Stimulated activated CD8-positive, alpha-beta memory T cell treated with anti-CD3 and anti-CD28 coated beads, Interleukin-7, amount 100 ng/mL, for 1 hour (primary cell): ENCODE measurements at places on chromosomes 3 and 15.

DNA sequence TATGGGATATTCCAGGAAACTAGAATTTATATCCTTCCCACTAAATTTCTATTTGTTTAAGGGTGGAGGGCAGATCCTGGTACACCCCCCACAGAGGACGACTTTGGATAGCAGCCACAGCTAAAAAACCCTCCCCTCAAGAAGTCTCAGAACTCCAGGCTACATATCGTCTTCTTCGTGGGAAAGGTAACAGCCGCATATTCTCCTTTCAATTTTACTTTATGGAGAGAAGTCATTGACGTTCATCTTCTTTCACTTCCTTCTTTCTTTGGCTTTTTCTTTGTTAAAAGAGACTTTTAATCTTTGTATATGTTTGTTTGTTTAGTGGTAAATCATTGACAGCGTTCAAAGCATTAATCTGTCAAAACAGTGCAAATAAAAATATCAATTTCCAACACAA is 36.3 kb downstream of the TRIP4 start:
- DNase-seq = no peak

GRCh38 chr3:133910422-133910821 is 14.7 kb upstream of the RAB6B start:
- no peak for DNase-seq

DNA sequence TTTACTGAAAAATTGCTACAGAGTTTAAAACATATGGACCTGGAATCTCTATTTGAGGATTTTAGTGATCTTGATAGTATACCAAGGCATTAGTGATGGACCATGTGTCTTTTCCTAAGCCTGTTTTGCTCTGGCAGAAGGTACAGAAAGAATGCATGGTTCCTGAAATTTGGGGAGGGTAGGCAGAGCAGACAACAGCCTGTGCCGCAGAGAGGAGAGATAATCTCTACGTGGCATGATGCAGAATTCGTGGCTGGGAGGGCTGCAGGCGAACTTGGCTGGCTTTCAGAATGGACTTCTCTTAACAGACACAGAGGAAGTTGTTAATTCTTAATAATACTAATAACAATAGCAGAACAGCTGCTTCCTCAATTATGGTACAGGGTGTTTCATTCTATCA is 137.5 kb upstream of the FOXB1 start:
- no peak for DNase-seq

DNA sequence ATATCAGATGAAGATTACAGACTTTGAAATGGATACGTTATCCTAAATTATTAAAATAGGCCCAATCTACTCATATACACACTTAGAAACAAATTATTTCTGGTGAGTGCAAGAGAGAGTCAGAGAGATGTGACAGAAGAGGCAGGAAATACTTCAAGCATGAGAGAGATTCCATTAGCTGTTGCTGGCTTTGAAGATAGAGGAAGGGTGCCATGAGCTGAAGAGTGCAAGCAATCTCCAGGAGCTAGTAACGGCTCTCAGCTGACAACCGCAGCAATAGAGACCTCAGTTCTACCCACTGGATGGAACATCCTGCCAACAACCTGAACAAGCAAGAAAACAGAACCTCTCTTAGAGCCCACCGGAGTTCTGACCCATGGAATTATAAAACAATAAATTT is 270.7 kb upstream of the SLITRK3 start:
- DNase-seq = no peak

GRCh38 chr3:107690522-107691138 is 167.9 kb downstream of the BBX start:
- no peak for DNase-seq

- DNase-seq = no peak
Measured at GRCh38 chr15:57190208-57190607, 186.1 kb upstream of the CGNL1 start.

- DNase-seq = no peak
Measured at GRCh38 chr3:43180027-43180426, 74.1 kb upstream of the POMGNT2 start.

GRCh38 chr15:39361497-39361896 is 219.4 kb upstream of the THBS1 start:
- no peak for DNase-seq

DNA sequence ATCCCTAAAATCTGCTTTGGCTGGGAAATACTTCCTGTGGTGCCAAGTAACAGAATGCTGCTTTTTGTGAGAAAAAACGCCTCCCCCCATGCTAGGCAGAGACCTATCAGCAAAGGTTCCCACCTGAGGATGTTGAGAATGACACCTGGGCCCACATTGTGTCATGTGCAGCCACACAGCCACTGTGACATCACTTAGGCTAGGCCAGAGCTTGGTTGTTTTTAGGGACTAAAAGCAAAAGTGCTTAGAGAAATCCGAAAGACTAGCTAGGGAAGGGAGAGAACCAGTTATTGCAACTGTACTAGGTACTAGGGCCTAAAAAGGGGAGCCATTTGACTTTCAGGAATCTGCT is 6.2 kb downstream of the ZDHHC3 start:
- no peak for DNase-seq

DNA sequence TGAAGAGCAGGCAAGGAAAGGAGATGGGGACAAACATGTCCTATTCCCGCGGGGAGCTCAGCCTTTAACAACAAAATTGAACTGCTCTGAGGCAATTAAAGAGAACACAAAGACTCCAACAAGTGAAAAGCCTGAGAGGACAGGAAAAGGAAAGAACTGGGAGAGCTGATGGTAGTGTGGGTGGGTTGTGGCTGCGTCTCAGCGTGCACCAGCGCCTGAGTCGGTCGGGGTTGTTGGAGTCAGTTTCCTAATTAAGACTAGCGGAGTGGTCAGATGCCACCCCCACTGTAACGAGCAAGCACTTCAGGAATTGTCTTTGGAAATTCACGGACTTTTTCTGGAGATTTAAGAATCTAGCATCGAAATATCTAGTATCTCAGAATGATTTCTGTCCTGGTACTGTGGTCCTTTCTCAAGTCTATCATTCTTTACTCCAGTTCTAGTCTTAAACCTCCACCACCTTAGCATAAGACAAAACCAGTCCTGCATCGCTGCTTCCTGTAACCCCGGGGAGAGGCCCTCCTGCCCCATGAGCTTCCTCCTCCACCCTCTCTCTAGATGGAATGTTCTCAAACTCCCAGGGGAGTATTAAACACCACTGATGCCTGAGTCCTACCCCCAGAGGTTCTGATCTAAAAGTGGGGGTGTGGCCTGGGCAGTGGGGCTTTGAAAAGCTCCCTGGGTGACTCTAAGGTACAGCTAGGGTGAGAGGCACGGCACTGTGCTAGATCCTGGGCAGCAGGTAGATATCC is 104.0 kb downstream of the CYP19A1 start:
- no peak for DNase-seq

DNA sequence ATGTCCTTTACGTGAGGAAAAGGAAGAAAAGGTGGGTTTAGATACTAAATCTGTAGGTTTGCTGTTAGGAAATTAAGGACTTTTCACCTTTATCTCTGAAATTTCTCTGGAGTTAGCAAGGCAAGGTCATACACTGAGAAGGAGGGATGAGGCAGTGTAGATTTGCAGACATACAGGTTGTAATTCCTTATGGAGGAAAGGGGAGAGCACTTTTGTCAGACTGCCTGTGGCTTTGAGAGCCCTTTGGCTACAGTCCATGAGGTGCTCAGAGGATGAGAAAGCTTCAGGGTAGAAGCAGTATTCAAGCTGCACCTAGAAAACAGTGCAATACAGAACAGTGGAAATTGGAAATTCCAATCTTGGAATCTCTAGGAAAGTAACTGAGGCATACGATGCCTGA is 8.3 kb downstream of the RPL14 start:
- DNase-seq = no peak

- no peak for DNase-seq
Measured at GRCh38 chr3:109648027-109648426, 310.7 kb upstream of the DPPA4 start.

DNA sequence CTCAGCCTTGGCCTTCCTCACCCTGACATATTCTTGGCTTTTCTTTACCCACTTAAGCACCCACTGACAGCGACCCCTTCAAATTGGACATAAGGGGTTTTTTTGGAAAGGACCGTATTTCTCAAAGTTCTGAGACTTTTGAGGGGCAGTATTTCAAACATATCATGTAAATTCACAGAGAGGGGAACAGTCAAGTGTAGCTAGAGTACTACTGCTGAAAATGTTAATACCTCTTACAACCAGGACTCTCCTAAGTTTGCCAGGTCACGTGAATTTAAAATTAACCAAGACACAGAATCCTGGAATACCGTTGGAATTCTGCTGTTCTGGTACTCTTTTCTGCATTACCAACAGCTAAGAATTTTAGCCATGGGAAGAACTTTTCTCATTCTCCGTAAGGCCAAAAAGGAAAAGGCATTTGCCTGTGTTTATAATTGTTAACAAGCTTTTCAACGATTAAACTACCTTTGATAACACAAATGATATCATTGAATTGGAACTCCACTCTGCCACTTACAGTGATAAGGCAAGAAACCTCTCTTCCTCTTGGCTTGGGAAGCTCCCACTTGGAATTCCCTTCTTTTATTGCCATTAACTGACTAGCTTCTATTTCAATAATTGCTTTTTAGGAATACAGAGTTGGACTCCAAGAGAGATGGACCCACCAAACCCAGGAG is 597 bp upstream of the GBE1 start:
- DNase-seq = no peak
